Right cardiac atrium (tissue), 5 donors: ENCODE measurements at places on chromosomes 3 and 15. TPM values are rescaled to one million over a fixed set of nuclear protein-coding genes. Genes with fewer than 3 reads are reported as not detected.

The IQSEC1 gene
- total RNA-seq: 61.9 TPM

The FILIP1L gene
- total RNA-seq: 81.0 TPM

The GHSR gene
- total RNA-seq: not detected

The GOLGA8S gene
- 0.53 TPM for total RNA-seq

The EFCC1 gene
- total RNA-seq: 0.69 TPM

The GALNT15 gene
- total RNA-seq: 19.3 TPM

DNA sequence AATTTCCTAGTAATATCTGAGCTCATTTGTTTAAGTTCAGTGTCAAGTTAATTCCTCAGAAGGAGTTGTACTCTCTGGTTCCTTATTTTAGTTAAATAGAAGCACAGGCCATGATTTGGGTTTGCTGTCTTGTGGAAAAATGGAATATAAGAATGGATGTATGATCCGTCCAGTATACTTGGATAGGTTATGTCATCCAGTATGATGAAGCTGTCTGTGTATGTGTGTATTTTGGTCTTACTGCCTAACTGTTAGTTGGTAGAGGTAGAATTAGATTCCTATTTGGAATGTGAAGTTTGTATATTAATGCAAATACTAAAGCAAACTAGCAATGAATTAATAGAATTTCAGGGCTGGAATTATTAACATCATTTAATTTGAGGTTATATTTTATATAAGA is 7.9 kb downstream of the KBTBD8 start:
- no peak for DNase-seq

GRCh38 chr3:42050126-42050525 is 41.0 kb upstream of the TRAK1 start:
- no peak for DNase-seq

GRCh38 chr15:80764535-80764934 is 14.6 kb upstream of the CEMIP start:
- no peak for DNase-seq

- no peak for DNase-seq
These were observed 27.4 kb upstream of the SNTN start for GRCh38 chr3:63624941-63625560.

DNA sequence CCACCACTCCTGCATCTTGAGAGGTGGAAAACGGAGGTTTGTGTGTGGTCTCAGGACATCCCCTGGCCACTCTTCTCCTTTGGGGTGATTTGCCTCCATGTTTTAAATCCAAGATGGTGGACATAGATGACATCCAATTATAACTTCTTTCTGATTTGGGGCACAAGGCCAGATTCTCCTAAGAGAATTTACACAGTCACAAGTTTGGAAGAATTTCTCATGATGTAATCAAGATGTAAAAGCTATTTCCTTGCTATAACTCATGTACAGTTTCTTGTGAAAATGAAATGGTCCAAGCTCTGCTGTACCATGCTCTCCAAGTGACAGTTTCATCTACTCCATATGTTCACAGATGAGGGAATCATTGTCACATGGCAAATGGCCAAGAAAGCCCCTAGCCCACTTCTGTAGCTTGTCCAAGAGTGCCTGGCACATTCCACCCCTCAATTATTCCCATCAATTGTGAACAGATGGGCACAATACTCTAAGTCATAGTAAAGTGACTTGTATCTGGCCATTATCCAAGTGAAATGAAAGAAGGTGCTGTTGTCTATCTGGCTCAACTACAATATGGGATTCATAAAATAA is 134.6 kb upstream of the ROPN1 start:
- no peak for DNase-seq

GRCh38 chr3:140941090-140941433 is 574 bp upstream of the SLC25A36 start:
- no peak for DNase-seq

DNA sequence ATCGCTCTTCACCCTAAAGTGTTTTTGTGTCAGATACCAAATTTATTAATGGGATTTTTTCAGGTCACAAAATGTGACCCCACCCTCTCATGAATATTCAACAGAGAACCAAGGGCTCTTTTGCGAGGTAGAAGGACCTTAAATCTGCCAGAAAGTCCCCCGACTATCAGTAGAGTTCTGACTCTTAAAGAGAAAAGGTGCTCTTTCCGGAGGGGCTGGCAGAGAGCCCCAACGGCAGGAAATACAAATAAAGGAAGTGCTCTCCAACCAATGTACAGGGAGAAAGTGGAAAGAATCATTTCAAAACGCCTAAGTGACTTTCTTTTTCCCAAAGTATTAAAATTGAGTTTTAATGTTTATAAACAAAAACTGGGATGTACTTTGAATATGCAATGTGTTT is 517.2 kb downstream of the FOXP1 start:
- DNase-seq: peak; percentile 63

GRCh38 chr3:65412588-65412987 is 626.1 kb downstream of the MAGI1 start:
- peak; percentile 26 for DNase-seq

DNA sequence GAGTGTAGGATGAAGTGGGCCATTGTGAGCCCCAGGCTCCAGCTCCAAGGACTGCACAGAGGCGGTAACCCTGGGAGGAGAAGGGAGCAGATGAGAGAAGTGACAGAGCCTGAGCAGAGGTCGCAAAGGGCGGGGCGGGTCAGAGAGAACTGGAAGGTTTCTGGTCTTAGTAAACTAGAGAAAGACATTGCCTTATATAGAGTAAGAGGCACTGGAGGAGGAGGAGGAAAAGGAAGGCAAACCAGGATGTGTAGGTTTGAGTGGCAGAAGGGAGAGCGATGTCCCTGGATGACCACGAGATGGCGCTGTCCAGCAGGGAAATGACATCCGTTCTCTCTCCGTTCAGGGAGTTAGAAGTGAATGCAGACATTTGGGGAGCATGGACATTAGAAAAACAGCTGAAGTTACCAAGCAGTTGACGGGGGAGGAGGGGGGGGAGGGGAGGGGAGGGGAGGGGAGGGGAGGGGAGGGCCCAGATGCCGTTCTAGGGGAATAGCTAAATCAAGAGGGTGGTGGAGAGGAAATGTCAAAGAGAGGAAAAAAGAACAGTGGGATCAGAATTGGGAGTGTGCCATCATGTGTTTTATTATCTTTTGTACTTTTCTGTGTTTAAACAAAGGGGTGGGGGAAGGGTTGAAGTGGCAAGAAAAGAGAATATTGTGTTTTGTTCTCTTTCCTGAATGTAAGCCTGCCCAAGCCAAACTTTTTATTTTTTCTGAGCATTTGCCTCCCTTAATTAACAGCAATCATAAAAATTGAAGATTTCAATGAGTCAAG is 48.8 kb downstream of the STARD5 start:
- DNase-seq: peak; percentile 86

- DNase-seq: no peak
These were observed 19.4 kb downstream of the TGFBR2 start for GRCh38 chr3:30625541-30626438.

GRCh38 chr15:39486621-39487457 is 94.0 kb upstream of the THBS1 start:
- no peak for DNase-seq

DNA sequence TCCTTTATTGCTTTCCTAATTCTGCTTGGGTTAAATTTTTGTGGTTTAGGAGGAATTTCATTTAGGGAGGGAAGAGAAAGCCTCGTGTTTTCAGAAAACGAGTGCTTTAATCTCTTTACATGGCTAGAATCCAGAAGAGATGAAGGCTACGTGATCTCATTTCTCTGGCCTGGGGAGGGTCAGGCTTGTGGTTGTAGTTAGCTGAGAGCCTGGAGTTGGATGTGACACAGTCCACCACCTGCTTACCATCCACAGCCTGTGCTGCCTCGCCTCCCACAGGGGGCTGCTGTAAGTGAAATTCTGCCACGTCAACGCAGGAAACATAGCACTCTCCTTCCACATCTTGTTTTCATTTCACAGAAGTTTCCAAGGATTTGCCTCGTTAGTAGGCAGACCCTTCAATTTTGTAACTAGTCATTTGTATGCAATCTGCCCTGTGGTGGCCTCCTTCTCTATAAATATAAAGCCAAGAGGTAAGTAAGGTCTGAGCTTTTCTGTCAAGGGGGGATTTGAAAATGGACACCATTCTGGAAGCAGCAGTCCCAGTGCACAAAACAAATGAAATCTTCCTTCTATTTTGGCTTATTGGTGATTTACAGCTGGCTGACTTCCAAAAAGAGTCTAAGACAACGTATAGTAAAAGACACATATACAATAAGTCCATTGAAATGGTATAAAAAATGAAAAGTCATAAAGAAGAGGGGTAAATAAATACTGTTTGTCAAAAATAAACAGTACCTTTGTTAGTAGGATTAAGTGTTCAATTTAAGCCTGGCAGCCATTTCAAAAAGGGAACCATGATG is 3.4 kb downstream of the GXYLT2 start:
- peak; percentile 86 for DNase-seq

DNA sequence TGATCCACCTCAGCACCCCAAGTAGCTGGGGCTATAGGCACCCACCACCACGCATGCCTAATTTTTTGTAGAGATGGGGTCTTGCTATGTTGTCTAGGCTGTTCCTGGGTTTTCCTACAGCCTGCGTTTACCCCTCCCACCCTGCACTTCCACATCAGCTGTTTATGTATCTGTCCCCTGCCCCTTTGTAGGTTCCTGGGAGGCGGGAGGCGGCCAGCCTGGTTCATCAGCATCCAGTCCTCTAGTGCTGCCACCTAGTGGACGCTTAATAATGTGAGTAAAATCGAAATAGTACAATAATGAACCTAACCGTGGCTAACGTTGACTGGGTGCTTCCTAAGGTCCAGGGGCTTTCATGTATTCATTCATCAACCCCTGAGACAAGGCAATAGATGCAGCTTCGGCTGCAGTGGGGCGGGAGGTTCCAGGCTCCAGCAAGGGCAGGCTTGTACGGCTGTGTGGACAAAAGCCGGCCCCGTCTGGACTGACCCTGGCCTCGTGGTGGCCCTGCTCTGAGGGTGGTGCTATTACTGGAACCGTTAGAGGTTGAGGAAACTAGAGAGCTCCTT is 1.2 kb upstream of the LCTL start:
- DNase-seq: peak; percentile 68

DNA sequence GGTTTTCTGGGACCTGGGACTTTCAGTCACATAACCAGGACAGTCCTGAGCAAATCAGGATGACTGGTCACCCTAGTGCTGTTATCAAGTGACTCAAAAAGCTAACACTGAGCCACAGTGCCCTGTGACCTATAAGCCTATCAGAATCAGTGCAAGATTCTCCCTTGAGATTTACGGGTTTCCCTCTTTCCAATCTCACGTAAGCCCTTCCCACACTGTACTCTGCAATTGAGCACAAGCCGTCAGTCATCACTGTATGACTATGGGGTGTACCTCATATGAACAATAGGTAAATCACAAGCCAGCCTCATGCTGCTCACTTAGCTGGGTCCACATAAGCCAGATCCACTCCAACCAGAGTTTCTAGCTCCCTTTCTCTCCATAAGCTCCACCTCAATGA is 21.0 kb upstream of the CLDN18 start:
- DNase-seq: no peak
